ENCODE measurements at places on chromosomes 5 and 9.

DNA sequence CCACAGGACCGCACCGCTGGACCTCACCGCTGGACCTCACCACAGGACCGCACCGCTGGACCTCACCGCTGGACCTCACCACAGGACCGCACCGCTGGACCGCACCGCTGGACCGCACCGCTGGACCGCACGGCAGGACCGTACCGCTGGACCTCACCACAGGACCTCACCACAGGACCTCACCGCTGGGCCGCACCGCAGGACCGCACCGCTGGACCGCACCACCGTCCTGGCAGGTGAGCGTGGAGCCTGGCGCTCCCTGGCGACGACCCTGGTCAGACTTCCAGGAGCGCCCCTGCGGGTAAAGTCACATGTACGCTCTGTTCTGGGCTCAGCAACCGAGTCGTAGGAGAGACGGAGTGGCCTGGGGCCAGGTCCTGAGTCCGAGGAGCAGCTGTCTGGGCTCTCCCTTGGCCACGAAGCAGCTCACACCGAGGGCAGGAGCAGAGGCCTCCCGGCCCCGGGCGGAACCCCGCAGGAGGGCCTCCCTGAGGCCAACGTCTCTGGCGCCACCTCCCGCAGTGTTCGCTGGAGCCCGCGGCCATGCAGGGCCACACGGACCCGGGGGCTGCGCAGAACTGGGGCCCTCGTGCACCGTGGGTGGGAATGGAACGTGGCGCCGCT, 30.5 kb downstream of the MRPL36 start:
- no peak for DNase-seq

DNA sequence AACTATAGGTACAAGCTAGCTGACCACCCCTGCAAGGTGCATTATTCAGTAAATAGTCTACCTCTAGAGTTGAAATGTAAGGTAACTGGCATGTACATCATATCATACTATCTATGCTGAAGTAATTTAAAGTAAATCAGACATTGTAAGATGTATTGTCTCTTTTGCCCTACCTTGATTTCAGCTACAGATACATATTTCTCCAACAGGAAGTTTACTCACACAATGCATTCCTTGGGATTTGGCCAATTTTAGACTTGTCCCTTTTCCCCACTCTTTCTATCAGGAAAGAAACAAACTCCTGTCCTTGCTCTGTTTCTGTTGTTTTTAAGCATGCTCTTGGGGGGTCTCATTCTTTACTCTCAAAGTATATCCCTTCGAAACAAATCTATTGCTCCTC, 58.5 kb upstream of the TSLP start:
- DNase-seq: no peak

- DNase-seq: no peak
Measured at GRCh38 chr9:38127271-38127839, 58.3 kb upstream of the SHB start.

GRCh38 chr5:80269991-80270438, 14.2 kb upstream of the SERINC5 start:
- no peak for DNase-seq

DNA sequence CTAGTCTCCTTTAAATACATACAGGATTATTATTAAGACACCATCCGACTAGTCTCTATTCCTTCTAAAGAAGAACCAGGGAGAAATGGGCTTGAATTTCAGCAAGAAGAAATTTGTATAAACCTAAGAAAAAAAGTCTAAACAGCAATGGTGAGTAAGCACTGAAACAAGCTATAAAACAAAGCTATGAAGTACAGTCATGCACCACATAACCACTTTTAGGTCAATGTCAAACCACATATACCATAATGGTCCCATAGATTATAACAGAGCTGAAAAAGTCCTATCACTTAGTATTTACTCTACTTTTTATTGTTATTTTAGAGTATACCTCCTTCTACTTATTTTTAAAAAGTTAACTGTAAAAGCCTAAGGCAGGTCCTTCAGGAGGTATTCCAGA, 102.0 kb upstream of the NFIB start:
- peak; percentile 7 for DNase-seq

GRCh38 chr9:120360510-120360909, 219.5 kb downstream of the CDK5RAP2 start:
- DNase-seq: no peak

GRCh38 chr5:91794455-91794854, 411.3 kb upstream of the ARRDC3 start:
- no peak for DNase-seq

DNA sequence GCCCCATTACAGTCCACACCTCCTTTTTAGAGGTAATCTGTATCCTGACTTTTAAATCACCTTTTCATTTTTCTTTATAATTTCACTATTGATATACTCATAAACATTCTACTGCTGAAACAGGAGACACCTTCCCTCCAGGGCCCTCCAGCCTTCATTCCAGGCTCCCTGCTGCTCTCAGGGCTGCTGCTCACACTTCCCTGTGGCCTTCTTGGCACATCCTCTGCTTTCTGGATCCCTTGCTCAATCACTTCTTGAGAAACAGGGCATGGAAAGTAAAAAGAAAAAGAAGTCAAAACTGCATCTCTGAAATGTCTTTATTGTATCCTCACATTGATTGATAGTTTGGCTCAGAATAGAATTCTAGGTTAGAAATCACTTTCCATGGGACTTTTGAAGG, 19.3 kb upstream of the WNT8A start:
- no peak for DNase-seq

DNA sequence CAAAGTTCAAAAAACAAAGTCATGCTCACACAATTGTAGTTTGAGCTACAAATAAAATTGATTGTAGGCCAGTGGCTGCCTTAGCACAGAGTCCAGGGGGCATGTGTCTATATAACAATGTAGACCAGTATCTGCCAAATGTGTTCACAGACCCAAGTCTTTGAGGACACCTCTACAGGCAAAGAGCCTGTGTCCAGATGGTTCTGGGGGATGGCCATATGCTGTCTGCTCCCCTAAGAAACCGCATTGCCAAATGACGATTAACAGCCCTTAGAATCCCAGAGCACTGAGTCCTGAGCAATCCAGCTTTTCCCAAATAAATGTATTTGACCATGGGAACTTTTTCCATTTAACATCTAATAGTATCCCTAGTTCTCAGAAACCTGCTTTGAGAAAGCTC, 169.6 kb downstream of the ADCY2 start:
- DNase-seq: no peak

- no peak for DNase-seq
Measured at GRCh38 chr5:141597814-141598213, 21.0 kb downstream of the DIAPH1 start.

GRCh38 chr9:36208521-36209253, 18.0 kb downstream of the CLTA start:
- no peak for DNase-seq

DNA sequence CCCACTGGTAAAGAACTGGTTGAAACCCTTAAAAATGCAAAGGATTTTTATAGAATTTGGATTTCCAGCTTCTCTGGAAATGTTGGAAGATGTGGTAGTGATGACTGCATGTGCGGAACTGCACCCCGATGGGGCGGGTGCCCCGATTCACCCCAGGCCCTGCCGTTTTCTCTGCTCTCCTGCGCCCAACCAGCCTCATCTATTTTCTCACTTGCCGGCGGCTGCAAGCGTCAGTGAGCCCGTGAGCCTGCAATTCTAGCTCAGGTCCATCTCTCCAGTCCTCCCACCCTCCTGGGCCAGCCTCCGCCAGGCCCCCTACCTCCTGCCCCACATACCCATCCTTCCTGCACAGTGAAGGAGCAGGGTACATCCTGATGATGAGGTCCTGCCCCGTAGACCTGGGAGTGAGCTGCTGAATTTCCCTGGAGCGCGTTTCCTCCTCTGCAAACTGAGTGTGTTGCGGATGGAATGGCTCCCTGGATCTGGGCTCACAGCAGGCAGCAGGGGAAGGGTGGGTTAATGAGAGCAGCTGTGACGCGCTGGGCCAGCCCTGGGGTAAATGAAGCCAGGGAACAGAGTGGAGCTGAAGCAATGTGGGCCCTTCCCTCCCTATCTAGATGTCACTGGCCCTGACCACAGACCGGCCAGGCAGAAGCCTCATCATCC, 45.9 kb upstream of the PHYKPL start:
- DNase-seq: no peak

GRCh38 chr5:150323092-150323491, 20.4 kb upstream of the ARSI start:
- no peak for DNase-seq

DNA sequence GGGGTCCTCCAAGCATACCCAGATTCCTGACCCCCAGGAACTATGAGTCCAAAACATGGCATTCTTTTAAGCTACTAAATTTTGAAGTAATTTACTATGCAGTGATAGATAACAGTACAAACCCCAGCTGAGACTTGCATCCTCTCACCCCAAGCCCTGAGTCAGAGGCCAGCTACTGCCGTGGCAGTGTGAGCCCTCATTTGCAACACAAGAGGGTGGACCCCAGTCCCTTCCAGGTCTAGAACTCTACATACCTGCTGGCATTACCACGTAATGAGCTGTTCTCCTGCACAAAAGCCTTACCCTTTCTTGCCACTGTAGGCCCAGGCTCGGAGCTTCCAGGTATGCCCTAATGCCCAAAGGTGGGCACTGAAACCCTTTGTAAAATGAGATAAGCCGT, 108.6 kb upstream of the ERCC6L2 start:
- DNase-seq: no peak
